ENCODE measurements at places on chromosomes 4 and X.

DNA sequence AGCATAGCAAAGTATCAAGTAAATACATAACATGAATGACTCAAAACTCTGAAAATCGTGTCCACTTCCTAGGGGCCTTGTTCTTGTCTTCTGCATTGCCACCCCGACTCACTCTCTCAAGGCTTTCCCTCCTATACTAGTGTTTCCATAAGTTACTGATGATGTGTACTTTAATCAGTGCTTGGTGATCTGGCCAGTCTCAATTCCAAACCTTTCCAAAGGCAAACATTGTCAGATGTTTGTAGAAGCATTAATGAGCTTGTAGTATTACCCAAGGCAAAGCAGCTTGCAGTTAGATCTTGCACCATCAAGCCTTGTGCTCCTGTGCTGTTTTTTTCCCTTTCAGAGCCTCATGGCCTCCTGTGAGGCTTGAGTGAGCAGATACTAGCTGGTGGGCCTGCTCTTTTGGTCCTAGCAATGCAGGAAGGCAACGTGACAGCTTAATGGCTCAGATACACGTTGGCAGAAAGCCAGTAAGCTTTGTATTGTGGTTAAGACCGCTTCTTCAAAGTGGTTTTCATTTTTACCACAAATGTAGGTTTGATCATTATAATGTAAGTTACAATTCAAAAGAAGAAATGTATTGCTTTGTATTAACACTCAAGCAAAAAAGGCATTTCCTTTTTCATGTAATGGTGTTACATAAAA is 51.8 kb downstream of the RBPJ start:
- DNase-seq = peak; percentile 68

- DNase-seq = no peak
Observed at GRCh38 chrX:57380026-57380796, 93.7 kb downstream of the FAAH2 start.

DNA sequence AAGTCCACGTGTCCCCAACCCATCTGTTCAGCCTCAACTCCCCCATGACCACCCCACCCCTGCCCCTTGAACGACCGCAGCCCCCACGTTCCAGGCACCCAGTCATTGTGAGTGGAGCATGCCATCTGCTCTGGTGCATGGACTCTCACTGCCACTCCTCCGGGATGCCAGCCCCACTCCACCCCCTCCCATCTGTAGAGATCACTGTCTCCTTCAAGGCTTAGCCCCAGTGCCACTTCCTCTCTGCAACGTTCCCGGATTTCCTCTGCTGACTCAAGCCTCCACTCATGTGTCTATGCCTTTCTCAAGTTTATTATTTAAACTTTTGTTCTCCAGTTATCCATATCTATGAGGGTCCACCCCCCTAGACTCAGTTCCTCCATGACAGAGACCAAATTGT is 54.0 kb downstream of the MAML3 start:
- DNase-seq = peak; percentile 63

DNA sequence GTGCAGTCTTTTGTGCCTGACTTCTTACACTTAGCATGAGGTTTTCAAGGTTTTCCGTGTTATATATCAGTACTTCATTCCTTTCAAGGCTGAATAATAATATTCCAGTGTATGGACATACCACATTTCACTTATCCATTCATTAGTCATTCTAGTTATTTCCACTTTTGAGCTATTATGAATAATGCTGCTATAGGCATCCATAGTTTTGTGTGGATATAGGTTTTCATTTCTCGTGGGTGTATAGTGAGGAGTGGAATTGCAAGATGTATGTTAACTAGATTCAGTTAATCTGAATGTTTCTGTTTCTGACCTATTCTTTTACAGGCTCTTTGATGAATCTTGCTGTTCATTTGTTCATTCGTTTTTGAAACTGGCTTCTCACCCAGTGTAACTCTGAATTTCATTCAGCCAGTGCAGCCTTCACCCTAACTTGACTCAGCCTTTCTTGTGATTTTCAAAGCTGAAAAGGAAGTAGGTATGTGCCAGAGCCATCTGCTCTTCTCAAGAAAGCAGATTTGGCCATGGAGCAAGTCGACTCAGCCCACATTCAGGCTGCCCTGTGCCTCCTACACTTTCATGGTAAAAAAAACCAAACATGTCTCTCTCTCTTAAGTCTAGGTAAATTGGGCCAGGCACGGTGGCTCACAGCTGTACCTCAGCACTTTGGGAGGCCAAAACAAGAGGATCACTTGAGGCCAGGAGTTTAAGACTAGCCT is 56.3 kb upstream of the NOCT start:
- DNase-seq = no peak

DNA sequence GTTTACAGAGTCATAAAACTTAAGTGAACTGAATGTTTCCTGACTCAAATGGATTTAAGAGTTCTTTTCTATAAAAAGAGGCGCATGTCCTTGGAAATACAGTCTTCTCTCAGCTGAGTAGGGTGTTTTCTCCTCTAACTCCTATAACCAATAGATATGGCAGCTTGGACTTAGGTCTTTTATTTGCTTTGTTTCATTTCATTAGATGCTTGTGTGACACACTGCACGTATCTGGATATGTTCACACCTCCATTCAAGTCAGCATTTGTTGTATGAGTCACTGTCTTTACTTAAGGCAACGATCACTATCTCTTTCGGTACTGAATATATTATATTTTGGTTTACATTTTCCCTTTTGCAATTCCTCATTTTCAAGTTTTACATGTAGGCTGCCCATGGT is 136.6 kb downstream of the ARSF start:
- no peak for DNase-seq

DNA sequence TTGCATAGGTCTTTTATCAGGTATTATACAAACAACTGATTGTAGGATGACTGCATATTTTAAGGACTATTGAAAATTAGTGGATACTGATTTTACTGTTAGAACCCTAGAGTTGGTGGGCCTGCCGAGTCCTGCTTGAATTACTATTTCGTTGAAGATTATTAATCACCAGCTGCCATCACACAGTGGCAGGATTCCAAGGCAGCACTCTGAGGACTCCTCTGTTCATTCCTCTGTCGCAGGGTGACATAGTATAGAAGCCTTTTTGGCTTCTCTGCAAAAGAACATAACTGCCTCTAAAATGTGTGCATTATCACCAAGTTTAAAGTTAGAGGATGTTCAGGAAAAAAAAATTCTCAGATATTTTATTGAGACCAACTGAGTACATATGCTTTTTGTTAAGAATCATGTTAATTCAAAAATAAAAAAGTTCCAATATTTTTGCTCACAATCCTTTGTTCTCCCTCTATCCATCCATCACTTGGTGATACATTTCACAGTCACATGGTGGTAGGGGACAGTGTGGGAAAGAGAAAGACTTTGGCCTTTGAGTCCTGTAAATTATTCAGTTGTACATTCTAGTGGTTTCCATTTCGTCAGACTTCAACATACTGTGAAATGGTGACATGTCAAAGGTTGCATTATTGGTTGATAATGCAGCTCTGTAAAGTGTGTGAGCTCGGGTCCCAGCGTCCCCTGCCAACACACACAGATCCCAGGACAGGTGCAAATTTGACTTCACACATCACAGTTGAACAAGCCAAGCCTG is 332.5 kb downstream of the GRID2 start:
- DNase-seq = no peak

DNA sequence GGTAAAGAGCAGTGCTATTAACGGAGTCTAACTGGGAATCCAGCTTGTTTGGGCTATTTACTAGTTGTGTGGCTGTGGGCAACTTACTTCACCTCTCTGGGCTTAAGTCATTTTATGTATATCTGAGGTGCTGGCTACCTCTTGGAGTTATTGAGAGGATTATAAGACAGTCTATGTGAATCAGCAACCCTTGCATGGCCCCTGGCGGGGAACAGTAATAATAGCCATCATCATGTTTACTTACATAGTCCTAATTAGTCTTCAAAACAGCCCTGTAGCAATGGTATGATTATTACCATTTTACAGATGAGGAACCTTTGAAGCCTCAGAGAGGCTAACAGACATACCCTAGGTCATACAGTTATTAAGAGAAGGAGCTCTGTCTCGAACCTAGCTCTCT is 1.5 kb downstream of the HPRT1 start:
- DNase-seq = no peak

- DNase-seq = no peak
Observed at GRCh38 chrX:150465881-150466775, 102.3 kb upstream of the MTM1 start.

DNA sequence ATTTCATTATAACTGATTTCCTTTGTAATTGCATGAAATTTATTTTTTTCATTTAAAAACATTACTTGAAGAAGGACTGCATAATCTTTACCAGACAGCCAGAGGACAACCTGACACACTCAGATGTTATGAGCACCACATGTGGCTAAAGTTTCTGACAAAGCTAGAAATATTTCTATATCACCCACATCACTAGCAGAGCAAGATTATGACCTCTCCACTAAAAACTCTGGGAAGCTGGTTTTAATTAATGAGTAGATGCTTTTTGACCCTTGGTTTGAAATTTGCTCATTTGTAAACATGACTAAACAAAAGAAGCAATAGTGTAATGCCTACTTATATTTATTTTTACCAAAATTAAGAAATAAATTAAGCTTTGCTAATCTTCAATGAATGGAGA is 661.5 kb upstream of the EPHA5 start:
- no peak for DNase-seq

DNA sequence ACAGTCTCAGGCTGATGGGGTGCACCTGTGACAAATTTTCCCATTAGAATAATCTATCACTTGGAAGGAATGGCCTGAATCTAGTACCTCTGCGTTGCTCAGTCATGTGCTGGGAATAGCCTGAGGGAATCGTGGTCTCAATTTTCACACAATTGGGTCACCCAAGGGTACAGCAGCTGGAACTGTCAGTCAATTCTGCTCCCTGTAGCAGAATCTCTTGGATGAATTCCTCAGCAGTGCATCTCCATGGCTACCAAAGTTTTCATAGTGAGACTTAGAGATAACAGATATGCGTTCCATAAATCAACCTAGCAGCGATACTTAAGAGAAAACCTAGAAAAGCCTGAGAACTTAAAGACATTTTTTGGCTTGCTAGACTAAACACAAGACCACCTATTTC is 288.7 kb upstream of the CTSO start:
- no peak for DNase-seq

- no peak for DNase-seq
Observed at GRCh38 chrX:93875621-93876282, 201.7 kb downstream of the FAM133A start.

DNA sequence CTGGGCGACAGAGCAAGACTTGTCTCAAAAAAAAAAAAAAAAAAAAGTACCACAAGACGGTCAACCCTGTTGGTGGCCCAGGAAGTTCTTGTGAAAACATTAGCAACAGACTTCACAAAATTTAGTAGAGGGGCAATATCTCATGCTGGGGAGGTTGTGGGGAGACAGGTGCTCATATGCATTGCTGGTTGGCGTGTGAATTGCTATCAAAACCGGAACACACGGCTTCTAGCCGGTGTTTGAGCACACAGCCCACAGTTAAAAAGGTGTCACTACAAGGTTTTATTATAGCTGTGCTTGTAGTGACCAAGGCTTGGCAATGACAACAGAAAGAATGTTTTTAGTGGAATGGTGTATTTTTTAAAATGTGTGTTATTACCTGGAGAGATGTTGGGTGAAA is 41.8 kb downstream of the SMS start:
- no peak for DNase-seq

- peak; percentile 69 for DNase-seq
Observed at GRCh38 chrX:3711331-3711917, 2.0 kb downstream of the PRKX start.

DNA sequence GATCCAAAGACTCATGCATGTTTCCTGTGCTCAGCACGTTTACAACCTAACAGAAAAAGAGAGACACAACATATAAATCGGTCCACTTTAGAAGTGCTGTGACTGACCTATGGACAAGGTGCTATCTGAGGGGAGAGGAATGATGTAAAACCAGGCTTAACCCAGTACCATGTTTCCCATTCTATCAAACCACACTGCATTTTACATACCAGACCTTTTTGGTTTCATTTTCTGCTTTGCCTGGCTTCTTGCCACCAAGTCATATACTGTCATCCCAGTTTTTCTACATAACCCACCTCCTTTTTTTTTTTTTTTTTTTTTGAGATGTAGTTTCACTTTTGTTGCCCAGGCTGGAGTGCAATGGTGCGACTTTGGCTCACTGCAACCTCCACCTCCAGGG is 82.2 kb downstream of the KLF8 start:
- DNase-seq = no peak

DNA sequence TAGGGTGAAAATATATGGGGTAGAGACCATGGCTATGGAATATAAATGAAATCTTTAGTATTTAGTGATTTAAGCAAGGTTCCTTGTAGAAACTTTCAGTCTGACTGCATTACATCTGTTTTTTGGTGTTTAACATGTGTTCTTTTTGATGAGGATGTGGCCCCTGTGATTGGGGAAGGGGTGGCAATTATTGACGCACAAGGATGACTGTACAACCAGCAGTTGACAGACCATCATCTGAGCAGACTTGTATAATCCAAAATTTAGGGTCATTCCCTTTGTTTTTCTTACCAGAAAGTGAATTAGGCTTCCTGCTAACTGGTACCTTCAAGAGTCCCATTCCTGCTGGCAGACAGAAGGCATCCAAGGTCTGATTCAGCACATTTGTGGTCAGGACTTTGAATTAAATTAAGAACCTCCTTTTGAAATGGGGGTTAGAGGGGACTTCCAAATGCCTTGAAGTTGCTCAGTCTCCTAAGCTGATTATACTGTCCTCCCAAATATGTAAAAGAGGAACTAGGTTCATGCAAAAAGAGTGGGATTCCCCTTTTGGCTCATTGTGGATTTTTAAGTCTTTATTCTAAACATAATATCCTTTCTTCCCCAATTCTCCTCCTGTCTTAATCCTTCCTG is 112.4 kb upstream of the CXCL13 start:
- no peak for DNase-seq

GRCh38 chrX:63918611-63919010 is 133.6 kb upstream of the ARHGEF9 start:
- DNase-seq = no peak

DNA sequence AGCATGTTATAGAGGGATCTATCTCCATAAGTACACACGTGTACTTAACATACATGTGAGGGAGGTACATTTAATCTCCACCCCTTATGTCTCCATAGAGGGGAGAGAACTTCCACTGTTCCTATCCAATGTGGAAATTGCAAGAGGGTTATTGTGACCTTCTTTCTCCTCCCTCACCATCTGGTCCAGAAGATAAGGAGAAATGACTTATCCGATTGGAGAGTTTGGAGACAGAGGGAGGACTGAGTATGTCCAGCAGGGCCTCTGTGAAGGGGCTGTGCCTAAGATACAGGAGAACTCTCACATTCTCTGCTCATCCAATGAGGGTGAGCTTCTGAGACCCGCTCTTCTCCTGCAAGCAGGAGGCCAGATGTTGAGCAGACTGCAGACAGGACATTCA is 113.1 kb downstream of the QDPR start:
- DNase-seq = no peak

- no peak for DNase-seq
Observed at GRCh38 chrX:22533898-22534297, 261.2 kb downstream of the CBLL2 start.

- DNase-seq = no peak
Observed at GRCh38 chr4:53321151-53321983, 44.5 kb downstream of the SCFD2 start.

GRCh38 chr4:142840516-142841123 is 5.5 kb downstream of the INPP4B start:
- no peak for DNase-seq

GRCh38 chr4:8044699-8045098 is 105.0 kb upstream of the AFAP1 start:
- no peak for DNase-seq

Data from activated effector memory CD4-positive, alpha-beta T cell treated with anti-CD3 and anti-CD28 coated beads, Interleukin-2, amount 50 U/mL, for 16 hours (primary cell).